ENCODE measurements at places on chromosomes 2 and 18.

DNA sequence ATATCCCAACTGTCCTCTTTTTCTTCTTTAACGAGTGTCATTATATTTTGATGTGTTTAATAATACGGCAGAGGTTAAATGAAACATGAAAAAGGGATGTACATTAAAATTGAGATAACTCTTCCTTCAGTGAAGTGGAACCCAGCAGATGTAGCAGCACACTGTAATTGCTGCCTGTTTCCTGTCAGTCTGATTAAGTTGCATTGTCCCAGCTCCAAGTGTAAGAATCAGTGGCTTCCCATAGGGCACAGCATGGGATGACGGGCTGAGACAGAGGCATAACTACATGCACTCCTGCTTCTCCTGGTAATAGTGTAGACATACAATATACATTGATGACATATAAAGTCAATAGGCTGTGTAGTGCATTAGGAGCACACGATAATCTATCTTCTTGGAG lies 175.8 kb upstream of the TCF4 start:
- DNase-seq = no peak

- DNase-seq = no peak
Measured at GRCh38 chr2:218125626-218126080, at the start of gene CXCR2. Gene CXCR2 (plus strand): TSS chr2:218126028. CDS start chr2:218134802, 8,774 bp downstream.

GRCh38 chr2:174667250-174667860 lies 69.8 kb upstream of the WIPF1 start:
- DNase-seq = no peak

DNA sequence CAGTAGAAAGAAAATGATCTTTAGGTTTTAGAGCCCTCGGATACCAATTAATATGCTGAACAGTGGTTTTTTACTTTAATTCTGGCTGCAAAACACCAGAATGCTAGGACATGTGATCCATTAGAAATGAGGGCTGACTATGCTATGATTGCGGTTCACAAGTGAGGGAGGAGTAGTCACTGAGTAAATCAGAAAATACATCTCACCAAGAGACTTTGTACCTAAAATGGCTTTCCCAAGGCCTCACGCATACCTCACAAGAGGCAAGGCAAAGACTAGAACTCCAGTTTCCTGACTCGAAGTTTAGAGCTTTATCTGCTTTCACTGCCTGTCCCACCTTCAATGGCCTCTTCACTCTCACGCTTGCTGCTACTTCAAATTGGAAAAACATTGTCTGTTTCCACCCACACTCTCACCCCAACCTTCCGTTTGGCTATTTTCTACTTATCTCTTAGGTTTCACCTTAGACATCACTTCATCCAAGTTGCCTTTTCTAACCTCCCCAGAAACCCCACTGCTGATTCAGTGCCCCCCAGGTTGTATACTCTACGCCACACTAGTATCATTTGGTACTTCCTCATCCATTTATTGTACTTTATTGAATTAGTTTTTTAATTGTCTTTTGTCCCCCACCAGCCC lies 5.1 kb upstream of the MBD2 start:
- no peak for DNase-seq

DNA sequence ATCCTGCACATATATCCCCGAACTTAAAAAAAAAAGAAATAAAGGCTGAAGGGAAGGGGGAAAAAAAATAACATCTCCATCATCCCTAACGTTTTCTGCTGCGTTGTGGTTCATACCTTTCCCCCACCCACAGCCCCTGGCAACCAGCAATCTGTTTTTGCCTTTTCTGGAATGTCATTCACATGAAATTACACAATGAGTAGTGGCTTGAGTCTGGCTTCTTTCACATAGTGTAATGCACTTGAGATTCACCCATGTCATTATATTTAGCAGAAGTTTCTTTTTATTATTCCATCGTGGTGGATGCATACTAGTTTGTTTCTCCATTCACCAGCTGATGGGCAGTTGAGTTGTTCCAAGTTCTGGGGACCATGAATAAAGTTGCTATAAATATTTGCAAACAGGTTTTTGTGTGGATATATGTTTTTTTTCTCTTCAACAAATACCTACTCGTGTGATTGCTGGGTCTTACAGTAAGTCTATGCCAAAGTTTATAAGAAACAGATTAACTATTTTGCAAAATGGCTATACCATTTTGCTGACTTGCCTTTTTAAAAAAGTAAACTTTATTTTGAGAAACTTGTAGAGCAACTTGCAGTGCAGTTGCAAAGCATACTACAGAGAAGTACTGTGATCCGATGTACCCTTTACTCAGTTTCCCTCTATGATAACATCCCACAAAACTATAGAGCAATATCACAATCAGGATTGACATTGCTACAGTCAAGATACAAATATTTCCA lies 322.5 kb downstream of the LPIN1 start:
- DNase-seq = no peak

DNA sequence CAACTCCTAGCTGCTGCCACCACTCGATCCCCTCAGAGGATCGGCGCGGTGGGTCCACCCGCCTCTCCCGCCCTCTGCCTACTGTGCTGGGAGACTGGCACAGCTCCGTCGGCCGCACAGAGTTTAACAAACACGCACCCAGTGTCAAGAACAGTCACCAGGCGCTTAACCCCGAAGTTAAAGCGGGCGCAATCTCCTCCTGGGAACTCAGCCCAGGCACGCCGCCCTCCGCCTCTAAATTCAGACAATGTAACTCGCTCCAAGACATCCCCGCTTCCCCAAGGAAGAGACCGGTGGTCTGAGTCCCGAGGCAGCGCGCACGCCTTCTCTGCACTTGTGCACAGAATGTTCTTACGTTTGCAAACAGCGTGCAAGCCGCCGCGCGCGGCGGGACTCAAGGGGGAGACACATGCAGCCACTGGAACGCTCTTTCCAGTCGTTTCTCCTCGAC lies 533 bp downstream of the CXCR4 start:
- DNase-seq = peak; percentile 70

- DNase-seq = no peak
Measured at GRCh38 chr2:104863468-104864279, 9.8 kb downstream of the POU3F3 start.

DNA sequence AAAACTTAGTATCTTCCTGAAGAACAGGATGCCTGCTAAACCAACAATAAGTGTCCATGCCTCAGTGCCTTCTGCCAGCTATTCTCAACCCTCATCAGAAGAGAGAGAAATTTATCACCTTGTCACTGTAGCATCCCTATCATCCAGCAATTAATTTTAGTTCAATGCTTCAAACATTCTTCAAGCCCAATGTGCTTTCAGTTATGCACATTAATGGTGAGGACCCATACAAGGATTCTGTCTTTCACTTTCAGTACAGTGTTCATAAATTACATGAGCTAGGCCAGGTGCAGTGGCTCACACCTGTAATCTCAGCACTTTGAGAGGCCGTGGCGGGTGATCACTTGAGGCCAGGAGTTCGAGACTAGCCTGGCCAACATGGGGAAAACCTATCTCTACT lies 47.0 kb upstream of the MSH6 start:
- no peak for DNase-seq

- no peak for DNase-seq
Measured at GRCh38 chr2:144858211-144858610, 338.3 kb upstream of the ZEB2 start.

DNA sequence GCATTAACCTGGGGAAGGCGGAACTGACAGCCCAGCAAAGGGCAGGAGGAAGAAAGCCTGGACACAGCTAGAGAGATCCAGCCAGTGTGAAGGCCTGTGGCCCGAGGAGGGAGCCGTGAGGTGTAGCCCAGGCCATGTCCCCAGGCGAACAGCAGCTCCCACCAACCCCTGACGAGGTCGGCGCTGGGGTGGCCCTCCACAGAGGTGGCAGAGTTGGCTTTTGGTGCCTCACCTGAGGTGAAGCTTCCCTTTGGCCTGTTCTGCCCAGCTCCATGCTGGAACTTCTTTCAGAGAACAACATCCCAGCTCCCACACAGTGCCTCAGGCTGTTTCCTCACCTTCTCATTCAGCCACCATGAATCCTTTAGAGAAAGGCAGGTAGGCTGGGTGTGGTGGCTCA lies 13.3 kb downstream of the TMEM177 start:
- no peak for DNase-seq

DNA sequence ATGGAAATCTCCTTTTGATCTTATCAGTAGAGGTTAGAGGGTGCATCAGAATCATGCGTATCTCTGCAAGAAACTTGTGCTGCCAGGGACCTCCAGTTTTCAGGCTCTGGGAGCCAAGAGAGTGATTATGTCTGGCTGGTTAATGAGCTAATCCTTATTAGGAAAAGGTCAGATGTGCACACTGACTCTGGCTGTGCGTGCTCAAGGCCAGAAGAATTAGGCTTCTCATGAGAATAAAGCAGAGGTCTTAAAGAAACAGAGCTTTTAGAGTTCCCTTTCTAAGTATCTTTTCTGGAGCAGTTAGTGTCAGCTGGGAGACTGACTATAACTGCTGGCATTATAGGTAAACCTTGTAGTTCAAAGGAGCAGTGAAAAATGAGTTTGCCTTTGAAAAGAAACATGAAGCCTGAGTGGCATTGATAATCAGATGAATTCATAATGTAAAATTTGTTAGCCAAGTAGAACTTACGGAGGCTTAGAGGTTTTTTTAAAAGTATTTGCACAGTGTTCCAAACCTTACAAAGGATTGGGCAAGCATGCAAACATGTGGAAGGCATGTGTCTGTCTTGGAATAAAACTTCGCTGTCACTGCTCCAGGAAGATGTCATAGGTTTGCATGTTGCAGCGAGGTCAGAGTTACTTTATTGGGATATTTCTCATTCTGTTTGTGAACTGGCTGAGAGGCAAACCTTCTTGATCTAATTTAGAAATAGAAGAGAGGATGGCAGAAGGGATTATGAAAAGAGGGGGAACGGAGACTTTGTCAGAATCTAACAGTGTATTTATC lies 151.7 kb downstream of the ARHGAP28 start:
- DNase-seq = no peak

GRCh38 chr18:23626451-23627279 lies 36.0 kb downstream of the ANKRD29 start:
- no peak for DNase-seq

DNA sequence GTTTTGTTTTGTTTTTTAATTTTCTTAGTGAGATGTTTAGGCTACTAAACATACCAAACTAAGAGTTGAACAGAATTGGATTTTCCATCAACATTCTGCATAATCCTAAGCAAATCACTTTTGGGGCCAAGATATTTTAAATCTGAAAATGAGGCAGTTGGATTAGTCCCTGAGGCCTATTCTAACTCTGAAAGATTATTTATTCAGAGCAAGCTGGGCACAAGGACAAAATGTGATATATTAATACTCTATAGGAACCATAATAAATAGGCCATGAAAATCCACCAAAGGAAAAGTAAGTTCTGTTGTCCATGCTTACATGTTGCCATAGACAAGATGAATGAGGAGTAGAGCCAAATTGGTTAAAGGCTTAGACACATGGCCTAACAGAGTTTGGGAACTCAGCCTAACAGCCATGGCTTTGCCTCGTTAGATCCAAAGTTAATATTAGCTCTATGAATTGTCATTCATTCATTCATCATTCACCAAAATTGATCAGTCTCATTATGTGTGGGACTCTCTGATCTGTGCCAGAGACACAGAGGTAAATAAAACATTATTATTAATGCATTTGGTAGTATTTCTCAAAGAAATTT lies 183.5 kb downstream of the SCG2 start:
- no peak for DNase-seq

GRCh38 chr2:105755895-105756294 lies 11.2 kb downstream of the NCK2 start:
- no peak for DNase-seq

DNA sequence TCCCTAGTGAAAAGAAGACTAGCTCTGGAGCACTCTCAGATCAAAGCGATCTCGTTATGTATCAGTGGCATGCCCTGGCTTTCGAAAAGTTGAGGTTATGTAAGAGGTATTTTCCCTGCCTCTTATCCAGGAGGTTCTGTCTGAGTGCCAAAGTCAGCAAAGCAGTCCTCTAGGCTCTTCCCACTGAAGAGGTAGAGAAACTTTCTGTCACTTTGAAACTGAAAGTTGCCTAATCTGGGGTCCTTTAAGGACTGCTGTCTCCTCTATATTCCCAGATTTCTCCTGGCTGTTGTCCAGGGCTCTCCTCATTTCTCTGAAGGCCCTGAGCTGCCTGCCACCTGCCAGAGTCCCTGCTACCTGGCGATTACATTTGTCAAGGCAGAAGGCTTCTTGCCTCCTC lies 96.3 kb downstream of the B3GNT2 start:
- no peak for DNase-seq
